ENCODE measurements at places on chromosomes 11 and 22. TPM values are rescaled to one million over a fixed set of nuclear protein-coding genes. Genes with fewer than 3 reads are reported as not detected.

GRCh38 chr11:134334796-134335571 is 3.2 kb downstream of the GLB1L2 start:
- no peak for DNase-seq

GRCh38 chr22:29469755-29470154 is 10.3 kb upstream of the NEFH start:
- no peak for DNase-seq

GRCh38 chr22:30393885-30394284 is 2.9 kb upstream of the SEC14L2 start:
- no peak for DNase-seq

LTBP3 gene
- 6.6 TPM for total RNA-seq

GRCh38 chr11:105693075-105693759 is 83.3 kb downstream of the GRIA4 start:
- no peak for DNase-seq

SLC29A2 gene
- total RNA-seq: under 0.01 TPM

DNA sequence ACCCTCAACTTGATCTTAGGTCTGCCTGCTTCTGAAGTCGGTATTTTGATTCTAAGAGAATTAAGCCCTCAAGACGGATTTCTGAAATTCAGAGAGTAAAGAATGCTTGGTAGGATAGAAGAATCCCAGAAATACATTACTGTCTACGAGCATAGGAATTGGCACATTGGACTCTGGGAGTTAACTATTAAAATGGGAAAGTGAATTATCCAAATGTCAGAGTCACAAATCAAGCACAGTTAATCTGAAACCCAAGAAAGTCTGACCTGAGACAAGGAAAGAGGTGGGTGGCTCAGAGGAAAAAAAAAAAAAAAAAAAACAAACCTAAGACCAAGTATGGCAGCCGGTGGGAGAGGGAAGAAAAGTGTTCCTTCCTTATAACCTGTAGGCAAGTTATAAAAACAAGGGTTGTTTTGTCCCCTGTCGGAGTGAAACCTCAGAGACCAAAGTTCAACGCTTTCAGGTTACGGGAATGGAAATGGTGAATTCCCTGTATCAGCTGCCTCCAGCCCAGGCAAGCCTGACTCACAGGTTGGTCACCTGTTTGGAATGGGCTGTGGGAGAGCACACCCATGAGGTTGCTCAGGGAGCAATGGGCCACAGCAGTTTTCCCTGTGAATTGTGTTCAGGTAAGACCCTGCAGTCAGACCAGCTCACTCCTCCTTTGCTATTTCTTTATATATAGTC is 139.0 kb downstream of the ETS1 start:
- DNase-seq: peak; percentile 87

DNA sequence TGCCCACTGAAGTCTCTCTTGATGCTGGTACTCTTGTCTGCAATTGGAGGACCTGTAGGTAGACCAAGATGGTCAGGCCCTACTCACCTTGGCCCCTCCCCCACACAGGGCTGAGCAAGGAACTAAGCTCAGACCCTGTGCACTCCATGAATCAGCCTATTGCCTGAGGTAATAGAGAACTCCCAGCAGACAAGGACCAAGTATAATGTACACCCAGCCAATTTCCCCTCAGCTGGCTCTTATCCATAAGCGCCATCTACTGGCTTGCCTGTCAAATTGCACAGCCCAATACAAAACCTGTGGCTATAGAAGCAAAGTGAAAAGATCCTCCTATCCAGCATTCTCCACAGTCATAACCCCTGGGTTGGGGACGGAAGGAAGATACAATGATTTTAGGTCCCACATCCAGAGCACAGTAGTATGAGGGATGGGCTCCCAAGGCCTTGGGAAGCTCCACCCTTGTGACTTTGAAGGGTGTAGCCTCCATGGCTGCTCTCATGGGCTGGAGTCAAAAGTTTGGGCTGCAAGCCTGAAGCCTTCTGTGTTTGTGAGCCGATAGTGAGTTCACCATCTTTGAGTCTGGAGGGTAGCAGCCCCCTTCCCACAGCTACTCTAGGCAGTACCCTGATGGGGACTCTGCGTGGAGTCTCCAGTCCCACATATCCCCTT is 56.0 kb downstream of the GLYATL2 start:
- peak; percentile 61 for DNase-seq

TUBA8 gene
- total RNA-seq: 1.4 TPM

GRCh38 chr11:9302448-9302847 is 11.9 kb downstream of the TMEM41B start:
- peak; percentile 59 for DNase-seq

DNA sequence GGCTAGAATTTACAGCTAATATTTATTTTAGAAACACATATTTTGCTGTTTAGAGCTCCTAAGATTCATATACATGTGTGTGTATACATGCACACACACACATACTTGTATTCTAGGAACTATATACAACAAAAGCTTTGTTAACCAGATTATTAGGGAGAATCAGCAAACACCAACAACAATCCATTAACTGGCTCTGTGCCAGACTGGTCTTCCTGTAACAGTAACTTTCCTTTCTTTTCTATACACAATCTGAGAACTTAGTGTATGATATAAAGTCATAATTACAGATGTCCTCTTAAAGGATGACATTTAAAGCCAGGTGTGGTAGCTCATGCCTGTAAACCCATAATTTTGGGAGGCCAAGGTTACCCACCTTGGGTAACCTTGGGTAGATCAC is 49.5 kb upstream of the CLNS1A start:
- DNase-seq: no peak

RAB39A gene
- not detected for total RNA-seq

OR5B21 gene
- not detected for total RNA-seq

DNA sequence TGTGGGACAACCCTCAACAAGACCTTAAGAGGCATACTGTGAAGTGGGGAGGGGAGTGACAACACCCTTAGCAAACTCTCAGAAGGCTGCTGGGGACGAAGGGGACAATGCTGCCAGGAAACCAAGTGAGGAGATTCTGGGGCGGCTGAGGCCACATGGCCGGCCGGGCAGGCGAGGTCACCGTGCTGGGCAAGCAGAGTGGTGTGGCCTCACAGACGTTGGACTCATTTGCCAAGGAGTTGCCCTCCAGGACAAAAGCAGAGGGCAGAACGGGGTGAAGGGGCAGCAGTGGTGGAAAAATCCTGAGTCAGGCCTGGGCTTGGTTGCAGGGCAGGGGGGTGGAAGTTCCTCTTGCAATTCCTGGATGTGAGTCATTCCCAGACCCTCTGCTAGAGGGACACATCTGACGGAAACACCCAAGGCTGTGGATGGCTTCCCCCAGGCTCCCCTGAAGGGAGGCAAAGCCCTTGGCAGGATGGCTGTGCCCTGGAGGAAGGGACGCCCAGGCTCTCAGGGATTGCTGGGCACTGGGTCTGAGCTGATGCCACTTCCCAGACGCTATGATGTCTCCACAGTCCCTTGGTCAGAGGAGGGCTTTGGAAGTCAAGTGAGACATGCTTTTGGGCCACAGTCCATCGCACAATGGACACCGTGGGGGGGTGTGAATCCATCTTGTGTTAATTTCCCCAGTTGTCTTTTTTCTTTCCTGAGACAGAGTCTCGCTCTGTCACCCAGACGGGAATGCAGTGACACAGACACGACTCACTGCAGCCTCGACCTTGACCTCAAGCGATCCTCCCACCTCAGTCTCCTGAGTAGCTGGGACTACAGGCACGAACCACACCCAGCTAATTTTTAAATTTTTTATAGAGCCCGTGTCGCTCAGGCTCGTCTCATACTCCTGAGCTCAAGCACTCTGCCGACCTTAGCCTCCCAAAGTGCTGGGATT is 16.2 kb upstream of the SHANK3 start:
- peak; percentile 61 for DNase-seq

- DNase-seq: no peak
These were observed 734.3 kb downstream of the BRD1 start for GRCh38 chr22:49093192-49093880.

DNA sequence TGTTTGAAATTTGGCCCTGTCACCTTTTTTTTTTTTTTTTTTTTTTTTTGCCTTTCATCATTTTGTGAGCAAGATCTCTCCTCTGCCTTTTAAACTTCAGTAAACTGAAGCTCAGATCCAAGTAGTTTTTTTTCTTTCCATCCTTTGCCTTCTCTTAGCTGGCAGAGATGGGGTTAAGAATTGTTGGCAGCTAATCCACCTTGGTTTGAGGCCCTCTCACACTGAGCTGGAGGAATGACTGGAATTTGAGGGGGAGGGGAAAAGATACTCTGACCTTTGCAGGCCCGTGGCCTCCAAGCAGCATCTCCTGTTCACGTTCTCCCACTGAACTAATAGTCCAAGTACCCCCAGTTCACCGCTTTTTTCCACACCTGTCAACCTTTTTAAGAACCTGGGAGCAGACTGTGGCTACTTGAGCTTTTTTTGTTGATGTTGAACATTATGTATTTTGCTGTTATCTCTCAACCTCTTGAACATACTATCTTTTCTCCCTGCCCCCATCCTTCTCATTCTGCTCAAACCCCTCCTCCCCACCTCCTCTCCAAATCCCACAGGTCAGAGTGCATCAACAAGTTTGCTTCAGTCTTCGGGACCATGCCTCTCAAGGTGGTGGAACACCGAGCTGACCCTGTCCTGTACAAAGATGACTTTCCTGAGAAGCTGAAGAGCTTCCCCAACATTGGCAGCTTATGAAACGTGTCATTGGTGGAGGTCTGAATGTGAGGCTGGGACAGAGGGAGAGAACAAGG is 66.2 kb downstream of the ALX4 start:
- DNase-seq: peak; percentile 46

KCTD14 gene
- total RNA-seq: 0.83 TPM

PLAAT2 gene
- not detected for total RNA-seq

DNA sequence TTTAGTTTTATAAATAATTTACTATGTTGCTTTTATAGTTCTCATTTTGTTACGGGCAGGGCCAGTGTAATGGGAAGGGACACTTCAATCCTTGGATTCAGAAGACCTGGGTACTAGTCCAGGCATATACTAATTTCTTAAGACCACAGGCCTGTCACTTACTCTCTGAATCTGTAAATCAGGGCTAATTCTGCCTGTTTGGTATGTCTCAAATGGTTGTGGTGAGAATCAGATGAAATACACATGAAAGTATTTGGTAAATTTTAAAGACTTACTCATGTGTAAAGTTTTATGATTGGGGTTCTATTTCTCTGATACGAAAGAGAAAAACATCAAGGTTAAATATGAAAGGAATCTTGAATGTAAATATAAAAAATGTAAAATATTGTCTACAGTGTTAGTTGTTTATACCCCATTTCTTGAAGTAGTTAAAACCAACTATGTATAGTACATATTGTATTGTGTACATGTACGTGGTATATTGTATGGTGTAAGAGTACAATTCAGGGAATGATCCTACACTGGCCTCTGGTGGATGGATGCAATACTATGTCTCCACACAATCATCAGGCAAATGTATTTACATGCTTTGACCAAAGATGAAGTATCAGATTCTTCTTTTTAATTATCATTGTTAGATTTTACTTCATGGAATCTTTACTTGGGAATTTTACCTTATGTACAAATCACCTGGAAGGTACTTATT is 24.5 kb upstream of the RAG2 start:
- peak; percentile 36 for DNase-seq

DNA sequence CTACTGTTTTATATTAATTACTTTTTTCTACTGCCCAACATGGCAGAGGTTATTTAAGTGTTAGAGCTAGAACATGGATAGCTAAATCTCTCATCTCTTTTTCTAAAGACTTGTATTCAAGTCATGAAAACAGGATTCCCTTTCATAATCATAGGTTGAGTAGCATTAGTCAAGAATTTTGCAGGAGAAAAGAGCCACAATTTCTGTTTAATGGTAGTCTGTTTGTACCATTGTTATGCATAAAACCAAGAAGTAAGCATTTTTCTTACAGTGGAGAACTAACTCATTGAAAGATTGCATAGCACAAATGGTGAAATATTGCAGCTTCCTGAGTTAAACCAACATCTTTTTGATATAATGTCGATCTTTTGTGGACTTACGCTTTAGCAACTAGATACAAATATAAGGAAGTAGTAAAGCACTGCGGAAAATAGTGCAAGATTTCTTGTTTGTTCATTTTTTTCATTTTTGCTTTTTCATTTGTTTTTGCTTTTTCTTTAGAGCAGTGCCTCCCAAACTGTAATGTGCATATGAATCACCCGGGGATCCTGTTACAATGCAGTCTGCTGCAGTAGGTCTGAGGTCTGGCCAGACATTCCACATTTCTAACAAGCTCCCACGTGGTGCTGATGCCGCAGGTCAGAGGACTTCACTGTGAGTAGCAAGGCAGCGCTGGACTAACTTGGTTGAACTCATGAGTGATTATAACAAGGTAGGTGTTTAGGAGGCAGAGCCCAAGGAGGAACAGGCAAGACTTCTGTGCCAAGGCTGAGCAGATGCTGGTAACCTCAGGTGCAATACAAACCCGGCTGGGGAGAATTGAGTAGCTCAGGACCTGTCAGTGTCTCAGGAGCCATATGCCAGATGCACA is 4.6 kb downstream of the ETS1 start:
- peak; percentile 98 for DNase-seq

TPP1 gene
- 16.7 TPM for total RNA-seq

DNA sequence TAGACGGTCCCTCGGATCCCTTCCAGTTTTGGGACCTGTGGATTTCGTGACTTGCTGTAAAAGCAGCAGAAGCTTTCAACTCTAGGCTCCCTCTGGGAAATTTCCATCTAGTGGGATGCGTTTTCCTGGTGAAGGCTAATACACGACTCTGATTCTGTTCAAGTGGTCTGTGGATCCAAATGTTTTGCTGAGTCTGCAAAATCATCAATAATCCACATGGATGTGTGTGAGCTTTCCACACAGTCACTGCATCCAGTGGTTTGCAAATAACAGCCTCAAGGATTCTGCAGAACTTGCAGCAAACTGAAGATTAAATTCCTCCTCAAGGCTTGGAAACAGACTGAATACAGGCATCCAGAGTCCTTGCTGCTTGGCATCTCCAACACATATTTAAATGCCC is 12.2 kb upstream of the DDB2 start:
- no peak for DNase-seq

- DNase-seq: no peak
These were observed 39.4 kb downstream of the DGCR2 start for GRCh38 chr22:19082793-19083192.

DNA sequence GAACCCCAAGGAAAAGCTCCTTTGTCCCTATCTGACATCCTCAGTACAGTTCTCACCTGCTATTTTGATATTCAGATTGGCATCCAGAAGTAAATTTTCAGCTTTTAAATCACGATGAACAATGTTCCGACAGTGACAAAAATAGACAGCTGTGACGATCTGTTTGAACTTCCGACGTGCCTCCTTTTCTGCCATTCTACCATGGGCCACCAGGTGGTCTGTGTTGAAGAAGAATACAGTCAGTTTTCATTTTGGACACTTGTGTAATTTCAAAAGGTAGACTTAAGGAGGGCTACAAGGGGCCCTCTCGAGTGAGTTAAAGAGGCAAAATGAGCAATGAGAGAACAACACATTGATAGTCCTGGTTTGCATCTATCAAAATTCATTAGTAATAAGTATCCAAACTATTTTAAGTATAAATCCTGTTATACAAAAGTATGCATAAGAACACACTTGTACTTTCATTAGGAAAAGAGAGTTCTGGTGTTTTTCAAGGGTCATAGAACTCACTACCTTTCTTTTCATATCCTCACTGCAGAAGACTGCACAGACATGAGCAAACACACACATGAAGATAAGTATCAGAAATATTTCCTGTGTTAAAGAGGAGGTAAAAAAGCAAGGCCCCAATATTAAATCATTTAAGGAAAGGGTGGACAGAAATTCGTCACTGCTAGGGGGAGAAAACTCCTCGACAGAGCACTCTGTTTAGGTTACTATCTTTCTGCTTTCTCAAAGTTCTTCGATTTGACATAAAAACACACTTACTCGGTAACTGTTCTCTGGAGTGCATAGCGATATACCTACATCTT is 89.9 kb upstream of the APOA1 start:
- no peak for DNase-seq

Data from IMR-90 (cell line).